ENCODE measurements at places on chromosomes 3 and 15. TPM values are rescaled to one million over a fixed set of nuclear protein-coding genes. Genes with fewer than 3 reads are reported as not detected.

Gene LCTL
- 1.4 TPM for total RNA-seq

Gene ISLR
- total RNA-seq = 77.5 TPM

Gene USP13
- total RNA-seq = 9.4 TPM

Gene ACAN
- total RNA-seq = 12.7 TPM

Gene PLA2G4E
- not detected for total RNA-seq

Gene FGD5
- total RNA-seq = under 0.01 TPM

DNA sequence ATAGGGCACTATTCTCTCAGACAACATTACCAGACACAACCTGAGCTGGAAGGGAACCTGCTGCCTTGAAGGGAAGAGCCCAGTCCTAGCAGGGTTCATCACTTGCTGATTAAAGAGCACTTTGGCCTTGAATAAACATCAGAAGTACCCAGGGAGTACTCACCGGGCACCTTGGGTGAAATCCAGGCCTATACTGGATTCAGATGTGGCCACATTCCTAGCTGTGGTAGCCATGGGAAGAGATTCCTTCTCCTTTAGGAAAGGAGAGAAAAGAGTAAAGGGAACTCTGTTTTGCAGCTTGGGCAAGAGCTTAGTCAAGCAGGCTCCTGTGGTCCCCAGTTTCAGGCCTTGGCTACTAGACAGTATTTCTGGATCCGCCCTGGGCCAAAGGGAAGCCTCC is 195.0 kb downstream of the SPATA16 start:
- no peak for DNase-seq

DNA sequence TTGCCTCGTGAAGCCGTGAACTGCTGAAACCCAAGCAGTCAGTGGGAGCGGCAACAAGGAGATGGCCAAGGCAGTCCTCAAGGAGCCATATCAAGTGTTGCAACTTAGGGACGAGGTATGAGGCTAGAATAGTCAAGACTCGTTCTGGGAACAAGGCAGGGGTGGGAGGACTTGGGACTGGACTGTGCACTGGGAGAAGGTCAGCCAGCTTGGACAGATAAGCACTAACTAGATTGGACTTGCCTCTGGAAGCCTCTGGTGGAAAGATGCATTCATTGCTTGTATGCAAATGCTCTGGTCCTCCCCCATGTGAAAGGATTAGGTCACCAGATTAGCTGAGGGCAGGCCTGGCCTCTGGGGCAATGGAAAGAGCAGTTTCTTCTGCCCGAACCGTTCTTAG is 123.3 kb upstream of the CTNNB1 start:
- peak; percentile 79 for DNase-seq

DNA sequence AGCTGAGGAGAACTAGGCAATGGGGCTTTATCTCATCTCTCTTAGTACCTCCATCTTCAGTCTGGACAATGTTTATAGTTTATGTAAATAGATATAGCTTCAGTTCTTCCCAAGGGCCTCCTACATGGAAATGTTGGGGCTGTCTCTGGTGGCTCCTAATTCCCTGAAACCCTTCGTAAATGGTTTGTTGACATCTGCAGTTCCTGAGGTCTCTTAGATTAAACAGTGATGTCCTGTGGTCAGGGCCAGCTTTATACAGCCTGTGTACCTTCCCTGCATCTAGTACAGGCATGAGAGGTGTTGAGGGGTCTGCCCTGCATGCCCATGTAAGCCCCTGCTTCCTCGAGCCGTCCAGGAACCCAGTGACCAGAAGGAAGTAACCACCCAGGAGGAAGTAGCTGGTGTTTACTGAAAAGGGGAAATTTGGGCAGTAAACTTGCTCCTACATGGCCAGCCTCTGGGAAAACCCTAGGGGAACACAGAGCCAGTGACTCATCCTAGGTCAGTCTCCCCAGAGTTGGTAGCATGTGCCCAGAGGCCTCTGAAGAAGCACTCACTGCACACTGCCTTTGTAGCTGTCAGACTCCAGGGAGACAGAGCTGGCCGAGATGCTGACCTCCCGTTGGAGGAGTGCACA is 4.7 kb upstream of the TBC1D2B start:
- DNase-seq = peak; percentile 81

DNA sequence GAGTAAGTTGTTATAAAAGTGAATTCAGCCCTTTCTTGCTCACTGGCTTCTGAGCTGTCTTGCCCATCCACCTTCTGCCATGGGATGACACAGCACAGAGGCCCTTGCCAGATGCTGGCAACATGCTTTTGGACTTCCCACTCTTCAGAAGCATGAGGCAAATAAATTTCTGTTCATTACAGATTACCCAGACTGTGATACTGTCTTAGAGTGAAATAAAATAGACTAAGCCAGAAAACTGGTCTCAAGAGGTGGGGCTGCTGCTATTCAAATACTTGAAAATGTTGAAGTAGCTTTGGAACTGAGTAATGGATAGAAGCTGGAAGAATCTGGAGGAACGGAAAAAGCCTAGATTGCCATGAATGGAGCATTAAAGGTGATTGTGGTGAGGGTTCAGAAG is 170.4 kb downstream of the ZMAT3 start:
- DNase-seq = peak; percentile 64

GRCh38 chr3:10557781-10558373 is 52.5 kb upstream of the ATP2B2 start:
- DNase-seq = peak; percentile 90

DNA sequence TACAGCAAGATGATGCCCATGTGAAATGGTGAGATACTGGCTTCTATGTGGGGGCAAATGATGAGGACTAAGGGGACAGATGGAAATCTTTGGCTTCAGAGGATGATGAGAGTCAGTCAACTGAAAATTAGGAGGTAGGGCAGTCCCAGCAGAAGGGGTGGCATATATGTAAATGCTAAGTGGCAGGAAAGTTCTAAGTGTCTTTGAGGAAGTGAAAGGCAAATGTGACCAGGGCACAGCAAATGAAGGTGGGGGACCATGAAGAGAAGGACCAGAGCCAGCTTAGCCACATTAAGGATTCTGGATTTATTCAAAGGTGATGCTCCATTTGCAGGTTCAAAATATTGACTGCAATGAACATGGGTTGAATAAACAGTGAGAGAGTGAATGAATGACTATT is 29.2 kb upstream of the LIMD1 start:
- DNase-seq = no peak

GRCh38 chr3:58184309-58184981 is 26.3 kb downstream of the DNASE1L3 start:
- peak; percentile 82 for DNase-seq

- DNase-seq = peak; percentile 49
Measured at GRCh38 chr15:73777741-73778140, 24.6 kb upstream of the INSYN1 start.

GRCh38 chr3:34056181-34056910 is 257.9 kb downstream of the PDCD6IP start:
- DNase-seq = no peak

DNA sequence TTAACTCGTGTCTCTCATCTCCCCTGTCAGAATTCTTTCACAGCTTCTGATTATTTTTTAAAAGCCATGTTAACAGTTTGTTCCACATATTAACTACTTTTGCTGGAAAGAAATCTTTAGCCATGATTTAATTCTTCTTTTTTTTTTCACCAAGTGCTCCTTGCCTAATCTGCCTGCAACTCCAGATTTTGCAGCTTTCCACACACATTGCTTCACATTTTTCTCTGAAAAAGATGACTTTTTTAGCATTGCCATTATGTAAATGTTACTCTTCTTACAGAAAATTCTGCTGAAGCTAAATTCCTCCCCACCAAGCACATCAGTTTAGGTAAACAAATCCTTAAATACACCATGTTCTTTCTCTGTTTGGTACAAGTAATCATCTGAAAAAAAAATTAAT is 23.4 kb upstream of the PPARG start:
- no peak for DNase-seq

DNA sequence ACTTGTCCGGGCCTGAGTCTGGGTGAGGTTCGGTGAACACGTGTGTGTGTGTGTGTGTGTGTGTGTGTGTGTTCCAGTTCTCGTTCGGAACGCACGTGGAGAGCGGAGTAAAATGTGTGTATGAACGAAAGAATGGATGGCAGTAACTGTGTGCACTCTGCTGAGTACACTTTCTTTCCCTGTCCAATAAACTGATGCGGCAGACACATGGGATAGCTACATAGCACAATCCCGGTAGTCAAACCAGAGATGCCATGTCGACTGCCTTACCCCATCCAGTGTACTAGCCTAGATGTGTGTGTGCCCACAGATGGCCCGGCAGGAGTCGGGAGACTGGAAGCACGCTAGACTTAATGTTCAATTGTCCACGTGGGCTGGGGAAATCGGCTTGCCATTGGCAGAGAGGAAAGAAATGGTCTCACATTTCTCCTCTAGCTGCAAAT is 507 bp upstream of the GOLIM4 start:
- peak; percentile 93 for DNase-seq

GRCh38 chr15:63322541-63322940 is 45.1 kb downstream of the APH1B start:
- DNase-seq = no peak

Measured in osteoblast (primary cell).